Activated T-cell treated with anti-CD3 and anti-CD28 coated beads, Interleukin-2, amount 50 U/mL, for 48 hours (primary cell): ENCODE measurements at places on chromosomes 7 and 10.
A peak's percentile ranks its signal among the peaks of the same experiment; 100 is the strongest.

- DNase-seq, result no peak
These were observed 268.8 kb upstream of the LRGUK start for GRCh38 chr7:133858311-133858710.

GRCh38 chr10:24723386-24723787, 300 bp downstream of the ARHGAP21 start:
- peak; percentile 52 for DNase-seq

DNA sequence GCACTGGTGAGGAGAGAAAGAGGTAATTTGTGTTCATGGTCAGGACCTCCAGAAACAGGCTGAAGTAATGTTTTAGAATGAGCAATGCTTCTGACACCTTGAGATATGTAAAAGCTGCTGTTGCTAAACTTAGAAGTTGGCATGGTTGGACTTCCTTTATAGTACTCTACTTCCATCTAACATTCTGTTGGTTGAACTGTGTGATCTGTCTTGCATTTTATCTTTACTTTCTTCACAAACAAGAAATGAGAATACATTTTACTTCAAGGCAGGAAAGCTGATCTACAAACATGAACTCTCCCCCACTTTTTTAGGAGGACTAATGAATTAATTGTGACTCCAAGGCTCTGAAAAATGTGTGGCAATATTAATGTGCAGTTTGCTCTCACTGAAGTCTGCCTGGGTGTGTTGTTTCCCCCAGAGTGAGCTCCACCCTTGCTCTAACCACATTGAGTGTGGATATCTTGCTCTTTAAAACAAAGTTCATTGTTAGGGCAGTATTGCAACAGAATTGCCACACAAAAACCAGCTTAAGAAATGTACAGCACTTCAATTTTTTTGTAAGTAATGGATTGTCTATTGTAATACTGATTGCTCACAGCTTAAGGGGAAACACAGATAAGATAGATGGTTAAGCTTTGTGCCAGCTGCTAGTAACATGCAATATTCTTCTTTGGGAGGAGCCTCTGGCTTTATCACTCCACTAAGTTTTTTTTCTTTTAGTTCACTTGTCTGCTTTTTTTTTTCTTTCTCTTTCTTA, 69.0 kb downstream of the ADD3 start:
- DNase-seq, result no peak

GRCh38 chr10:10777723-10778122, 239.9 kb upstream of the CELF2 start:
- DNase-seq, result no peak

- DNase-seq, result no peak
These were observed 295.5 kb downstream of the MDFIC start for GRCh38 chr7:115217373-115217772.

DNA sequence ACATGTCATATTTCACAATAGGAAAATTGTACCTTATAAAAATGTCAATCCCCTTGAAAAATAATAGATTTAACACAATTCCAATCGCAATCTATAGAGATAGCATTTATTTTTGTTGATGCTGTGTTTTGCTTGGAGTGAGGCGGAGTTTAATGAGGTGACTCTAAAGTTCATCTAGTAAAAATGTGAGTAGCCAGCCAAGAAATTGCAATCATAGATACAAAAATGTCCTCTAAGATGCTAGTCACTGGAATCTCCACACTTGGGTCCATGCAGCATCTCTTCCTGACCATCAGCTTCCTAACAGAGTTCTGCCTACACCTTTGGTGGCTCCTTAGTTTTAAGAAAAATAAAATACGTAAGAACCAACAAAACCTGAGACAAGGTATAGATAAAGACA, 44.9 kb downstream of the GLI3 start:
- no peak for DNase-seq

- DNase-seq, result no peak
These were observed 51.8 kb upstream of the BET1 start for GRCh38 chr7:94055963-94056362.

DNA sequence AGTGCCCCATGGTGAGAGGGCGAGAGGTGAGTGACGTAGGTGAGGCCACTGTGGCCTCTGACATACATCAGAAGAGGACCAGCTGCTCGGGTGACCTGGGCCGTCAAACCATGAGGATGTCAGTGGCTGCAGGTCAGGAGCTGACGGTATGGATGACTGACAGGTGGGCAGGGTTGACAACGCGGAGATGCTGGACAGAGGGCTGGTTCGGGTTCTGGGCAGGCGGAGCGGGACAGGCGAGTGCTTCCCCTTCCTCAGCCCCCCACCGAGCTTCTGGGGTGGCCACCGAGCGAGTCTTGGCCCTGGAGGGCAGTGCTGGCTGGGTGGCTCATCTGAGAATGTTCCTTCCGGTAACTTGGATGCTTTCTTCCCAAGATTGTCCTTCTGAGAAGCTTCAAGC, 91.8 kb downstream of the ACTR3B start:
- DNase-seq, result no peak

DNA sequence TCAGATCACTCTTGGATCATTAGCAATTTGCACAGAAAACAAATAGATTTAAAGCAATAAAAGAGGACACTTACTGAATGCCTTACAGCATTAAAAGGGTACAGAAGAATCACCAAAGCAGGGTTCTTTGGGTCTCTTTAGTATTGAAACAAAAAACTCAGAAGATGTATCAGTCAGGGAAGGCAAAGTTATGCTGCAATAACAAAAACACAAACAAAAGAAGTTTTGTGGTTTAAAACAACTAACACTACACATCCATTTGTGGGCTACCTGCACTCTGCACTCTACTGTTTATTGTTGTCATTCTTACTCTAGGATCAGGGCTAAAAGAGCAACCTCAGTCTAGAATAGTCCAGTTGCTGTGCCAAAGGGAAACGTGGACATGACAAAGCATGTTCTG, 216.4 kb downstream of the GPAM start:
- DNase-seq, result no peak

DNA sequence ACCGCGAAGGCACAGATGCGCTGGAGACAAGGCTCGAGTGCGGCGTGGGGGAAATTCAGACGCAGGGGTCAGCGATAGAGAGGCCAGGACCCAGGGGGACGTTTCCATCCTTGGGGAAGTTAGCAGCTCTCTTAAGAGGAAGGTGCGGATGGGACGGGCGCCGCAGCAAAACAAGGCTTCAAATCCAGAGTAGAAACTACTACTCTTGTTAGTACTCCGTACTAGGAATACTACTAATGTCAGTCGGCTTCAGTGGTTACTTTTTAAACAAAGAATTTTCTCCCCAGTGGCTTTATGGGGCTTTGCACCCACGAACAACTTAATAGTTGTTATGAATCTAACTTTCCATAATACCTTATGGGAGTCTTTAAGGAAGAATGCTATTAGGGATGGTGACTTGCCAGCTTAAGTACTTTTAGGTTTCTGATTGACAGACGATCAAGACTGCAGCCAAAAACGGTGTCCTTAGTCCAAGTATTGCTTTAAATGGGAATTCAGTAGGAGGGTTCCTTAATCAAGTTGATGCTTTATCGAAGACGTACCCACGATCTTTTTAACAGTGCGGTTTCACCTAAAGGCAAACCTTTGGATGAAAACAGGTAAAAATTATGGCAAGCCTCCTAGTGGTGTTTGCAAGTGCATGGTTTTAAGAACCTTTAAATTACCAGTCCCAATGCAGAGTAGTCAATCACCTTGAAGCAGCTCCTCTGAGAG, 812 bp upstream of the IDE start:
- DNase-seq, result no peak

GRCh38 chr7:50160206-50160605, 67.2 kb upstream of the ZPBP start:
- DNase-seq, result no peak

DNA sequence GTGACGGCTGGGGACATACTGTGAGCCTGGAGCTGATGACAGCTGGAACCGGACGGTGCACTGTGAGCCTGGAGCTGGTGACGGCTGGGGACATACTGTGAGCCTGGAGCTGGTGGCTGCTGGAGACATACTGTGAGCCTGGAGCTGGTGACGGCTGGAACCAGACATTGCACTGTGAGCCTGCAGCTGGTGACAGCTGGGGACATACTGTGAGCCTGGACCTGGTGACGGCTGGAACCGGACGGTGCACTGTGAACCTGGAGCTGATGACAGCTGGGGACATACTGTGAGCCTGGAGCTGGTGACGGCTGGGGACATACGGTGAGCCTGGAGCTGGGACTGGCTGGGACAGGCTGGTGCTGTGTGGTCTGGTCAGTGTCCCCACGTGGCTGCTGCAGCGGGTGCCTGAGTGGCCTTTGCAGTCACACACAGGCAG, 47.9 kb downstream of the PTPRN2 start:
- no peak for DNase-seq

DNA sequence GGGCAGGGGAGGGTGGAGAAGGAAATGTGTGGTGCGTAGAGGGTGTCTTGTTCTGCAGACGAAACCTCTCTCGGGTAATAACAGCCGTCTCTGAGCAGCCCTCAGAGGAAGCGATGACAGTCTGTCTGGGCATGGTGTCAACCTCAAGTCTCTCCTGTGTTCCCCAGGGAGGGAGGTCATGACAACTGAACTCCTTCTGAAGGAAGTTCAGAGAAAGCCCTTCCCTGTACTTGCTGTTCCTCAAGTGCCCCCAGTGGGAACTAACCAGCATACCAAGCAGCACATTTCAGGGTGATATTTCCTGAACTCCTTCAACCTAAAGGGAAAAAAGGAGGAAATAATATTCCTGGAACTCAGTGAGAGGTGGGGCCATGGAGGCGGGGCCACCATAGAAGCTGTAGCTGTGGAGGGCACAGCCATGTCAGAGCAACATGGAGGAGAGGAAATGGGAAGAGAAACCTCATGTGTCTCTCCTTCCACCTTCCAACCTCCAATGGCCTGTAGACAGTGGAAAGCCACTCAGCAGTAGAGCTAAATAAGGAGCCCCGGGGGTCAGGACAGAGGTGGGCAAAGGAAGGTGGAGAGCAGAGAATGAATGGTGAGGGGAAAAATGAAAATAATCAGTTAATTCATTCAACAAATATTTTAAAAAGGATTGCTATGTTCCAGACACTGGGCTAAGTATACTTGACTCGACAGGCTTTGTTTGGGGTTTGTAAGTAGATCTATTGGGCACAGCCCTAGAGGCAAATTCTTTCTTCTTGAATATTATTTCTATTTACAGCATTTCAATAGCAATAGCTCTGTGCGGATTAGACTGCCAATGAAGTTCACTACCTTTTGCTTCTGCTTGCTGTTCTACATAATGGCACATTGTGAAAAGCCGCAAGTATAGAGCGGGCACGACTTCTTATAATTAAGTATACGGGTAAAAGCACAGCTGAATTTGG, 61.0 kb upstream of the AOAH start:
- DNase-seq, result peak; percentile 62

DNA sequence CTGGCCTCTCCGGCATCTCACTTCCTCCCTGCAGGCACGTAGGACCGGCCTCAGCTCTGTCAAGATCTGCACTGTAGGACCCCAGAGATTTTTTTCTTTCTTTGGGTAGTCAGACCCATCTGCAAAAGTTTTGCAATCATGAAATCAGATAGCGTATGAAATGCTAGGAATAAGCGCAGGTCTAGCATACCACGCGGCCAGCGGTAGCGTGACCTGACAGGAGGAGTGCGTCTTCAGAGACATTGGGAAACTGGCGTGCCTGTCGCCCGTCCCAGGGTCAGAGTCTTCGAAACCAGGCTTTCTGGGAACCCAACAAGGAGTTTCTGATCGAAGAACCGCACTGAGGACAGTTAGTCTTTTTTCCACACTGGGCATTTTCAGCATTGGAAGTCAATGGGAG, 100.9 kb upstream of the SH2B2 start:
- no peak for DNase-seq

GRCh38 chr7:3175285-3175902, 125.7 kb upstream of the SDK1 start:
- no peak for DNase-seq

DNA sequence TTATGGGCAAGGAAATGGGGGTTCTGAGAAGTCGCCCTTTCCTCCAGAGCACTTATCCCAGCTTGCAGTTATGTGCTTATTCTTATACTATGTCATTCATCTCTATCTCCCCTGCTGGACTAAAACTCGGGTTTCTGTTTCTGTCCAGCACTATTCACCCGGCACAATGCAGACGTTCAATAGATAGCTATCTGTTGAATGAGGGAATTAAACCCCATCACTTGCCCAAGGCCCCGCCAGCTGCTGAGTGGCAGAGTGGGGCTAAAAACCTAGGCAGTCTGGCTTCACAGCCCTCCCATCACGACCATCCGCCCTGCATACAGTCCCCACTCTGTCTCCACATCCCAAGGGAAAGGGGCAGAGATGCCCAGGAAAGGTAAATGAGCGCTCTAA, 5.4 kb downstream of the SLIT1 start:
- no peak for DNase-seq

- DNase-seq, result no peak
These were observed 76.7 kb downstream of the CFAP58 start for GRCh38 chr10:104430360-104430759.

DNA sequence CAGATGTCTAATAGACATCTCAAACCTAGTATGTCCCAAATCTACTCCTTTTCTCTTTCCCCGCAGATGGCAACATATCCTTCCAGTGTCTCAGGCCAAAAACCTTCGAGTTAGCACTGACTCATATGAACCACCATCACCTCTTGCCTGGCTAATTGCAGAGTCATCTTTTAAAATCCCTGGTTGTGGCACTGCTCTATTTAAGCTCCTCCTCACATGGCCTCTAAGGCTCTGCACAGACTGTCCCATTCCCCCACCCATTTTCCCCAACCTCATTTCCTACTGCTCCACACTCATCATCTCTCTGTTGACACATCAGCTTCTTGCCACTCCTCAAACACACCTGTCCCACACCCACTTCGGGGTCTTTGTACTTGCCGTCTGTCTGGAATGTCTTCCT, 16.8 kb upstream of the HBP1 start:
- no peak for DNase-seq

GRCh38 chr7:42831718-42832522, 80.0 kb downstream of the C7orf25 start:
- no peak for DNase-seq

DNA sequence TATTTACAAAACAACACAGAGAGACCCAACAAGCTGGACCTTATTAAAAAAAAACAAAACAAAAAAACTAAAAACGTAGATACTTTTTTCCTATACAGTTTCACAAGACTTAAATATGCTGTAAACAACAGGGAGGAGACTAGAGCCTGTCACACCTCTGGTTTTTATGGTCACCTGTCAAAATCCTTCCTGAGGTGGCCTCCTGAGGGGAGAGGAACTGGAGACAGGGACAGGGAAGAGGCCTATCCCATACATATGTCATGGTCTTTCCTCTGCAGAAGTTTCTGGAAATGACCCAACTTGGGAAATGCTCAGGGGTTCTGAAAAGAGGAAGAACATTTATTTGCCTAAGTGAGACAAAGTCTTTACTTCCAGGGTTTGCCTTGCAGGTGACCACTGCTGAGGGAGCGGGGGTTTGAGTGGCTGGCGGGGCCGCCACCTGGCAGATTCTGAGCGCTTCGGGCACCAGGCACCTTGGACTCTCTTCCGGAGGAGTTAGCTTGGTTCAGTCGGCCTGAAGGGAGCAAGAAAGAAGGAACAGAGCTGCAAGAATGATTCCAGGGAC, 18.3 kb downstream of the CPA1 start:
- no peak for DNase-seq
